ENCODE measurements at places on chromosomes 5 and 9.

- DNase-seq, result no peak
Measured at GRCh38 chr5:179257176-179257682, 88.0 kb downstream of the ADAMTS2 start.

GRCh38 chr5:67063055-67063454, 133.5 kb downstream of the CD180 start:
- no peak for DNase-seq

GRCh38 chr5:5751498-5751897, 329.0 kb downstream of the ICE1 start:
- no peak for DNase-seq

DNA sequence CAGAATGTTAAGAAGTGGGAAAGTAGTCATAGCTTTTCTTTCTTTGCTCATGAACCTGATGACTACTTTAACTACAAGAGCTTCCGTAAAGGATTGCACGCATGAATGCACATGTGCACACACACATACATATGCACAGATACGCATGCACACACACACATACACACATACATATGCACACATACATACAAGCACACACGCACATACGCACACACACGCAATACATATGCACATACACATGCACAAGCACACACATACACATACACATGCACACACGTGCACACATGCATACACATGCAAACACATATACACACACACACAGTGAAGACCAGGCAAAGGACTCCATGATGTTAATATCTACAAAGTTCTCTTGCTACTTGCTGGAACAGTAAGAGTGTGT, 22.9 kb downstream of the LSM11 start:
- DNase-seq, result no peak

DNA sequence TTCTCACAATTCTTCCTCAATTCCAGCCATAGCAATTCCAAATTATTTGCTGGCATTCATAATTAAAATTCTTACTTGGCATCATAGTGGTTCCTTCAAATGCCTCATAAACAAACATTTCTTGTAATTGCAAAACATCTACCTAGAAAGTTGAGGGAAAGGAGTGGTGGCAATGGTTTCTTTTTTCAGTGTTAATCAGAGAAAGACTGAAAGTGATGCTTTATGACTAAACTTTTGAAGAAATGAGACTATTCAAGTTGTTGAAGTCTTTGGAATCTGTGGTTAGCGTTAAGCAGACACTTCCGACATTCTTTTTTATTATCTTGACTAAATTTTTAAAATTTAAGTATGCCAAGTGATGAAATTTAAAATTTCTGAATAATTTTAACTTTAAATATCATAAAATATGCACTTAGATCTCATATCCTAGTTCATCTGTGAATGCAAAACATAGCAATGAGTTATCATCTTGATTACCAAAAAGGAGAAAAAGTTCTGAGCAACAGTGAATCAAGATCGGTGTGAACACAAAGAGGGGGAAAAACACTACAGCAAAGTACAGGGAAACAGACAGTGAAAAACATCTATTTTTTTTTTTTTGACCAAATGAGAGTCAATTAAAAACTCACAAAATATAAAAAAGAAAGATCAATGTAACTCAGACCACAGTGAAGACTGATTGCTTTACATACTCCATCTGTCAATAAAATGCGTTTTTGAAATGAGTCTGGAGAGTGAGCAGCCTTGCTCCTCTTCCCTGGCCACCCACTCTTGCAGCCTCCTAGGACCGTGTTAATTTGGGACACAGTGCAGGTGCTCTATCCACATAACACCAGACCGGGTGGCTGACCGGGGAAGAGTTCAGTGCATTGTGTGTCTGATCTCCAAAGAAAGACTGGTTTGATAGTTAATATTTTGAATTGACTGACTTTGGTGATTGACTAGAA, 20.6 kb upstream of the IL7R start:
- no peak for DNase-seq

- DNase-seq, result no peak
Measured at GRCh38 chr9:14311171-14311949, 2.6 kb downstream of the NFIB start.

GRCh38 chr9:81661339-81661738, 28.0 kb downstream of the TLE1 start:
- no peak for DNase-seq

- no peak for DNase-seq
Measured at GRCh38 chr5:132050136-132050535, 10.3 kb upstream of the IL3 start.

- DNase-seq, result no peak
Measured at GRCh38 chr5:79617539-79617938, 5.3 kb downstream of the TENT2 start.

GRCh38 chr5:125536582-125536981, 790.1 kb upstream of the ZNF608 start:
- no peak for DNase-seq

DNA sequence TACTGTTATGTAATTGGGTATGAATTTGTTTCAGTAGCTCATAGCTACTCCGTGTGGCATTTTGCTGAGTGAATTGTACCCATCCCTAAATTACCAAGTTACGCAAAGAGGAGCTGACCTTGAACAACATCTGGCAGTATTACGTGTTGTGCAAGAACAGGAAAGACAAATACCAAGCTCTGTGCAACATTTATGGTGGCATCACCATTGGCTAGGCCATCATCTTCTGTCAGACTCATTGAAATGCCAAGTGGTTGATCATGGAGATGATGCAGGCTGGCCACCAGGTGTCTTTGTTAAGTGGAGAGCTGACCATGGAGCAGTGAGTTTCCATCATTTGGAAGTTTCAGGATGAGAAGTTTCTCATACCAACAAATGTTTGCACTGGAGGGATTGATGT, 15.0 kb downstream of the ZSWIM6 start:
- DNase-seq, result no peak

DNA sequence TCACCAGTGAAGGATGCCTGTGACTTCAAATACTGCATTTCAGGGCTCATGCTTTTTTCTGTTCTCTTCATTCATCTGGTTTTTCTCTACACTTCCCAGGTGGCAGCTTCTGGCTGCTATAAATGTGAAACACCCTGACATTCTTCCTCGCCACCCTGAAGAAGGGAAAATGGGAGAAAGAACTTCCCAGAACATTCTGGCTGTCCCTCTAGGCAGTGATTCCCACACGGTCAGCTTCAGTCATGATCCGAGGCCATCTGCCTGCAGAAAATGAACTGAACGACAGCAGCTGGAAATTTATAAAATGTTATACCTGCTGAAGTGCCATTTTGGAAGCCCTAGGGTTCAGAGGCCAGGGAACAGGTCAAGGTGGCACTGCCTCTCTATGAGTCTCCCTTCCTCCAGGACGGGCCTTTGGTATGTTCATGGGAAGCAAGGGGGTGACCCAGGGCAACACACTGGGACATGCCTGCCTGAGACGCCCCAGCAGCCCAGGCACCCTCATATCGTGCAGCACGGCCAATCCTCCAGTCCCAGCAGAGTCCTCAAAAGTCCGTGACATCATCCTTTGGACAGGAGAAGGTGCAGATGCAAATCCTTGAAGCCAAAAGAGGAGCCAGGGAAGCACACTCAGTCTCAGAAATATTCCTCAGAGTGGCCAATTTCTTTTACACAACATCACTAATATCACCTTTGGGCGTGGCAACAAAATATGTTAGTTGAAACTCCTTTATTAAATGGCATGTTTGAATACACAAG, 107.1 kb downstream of the SEMA5A start:
- DNase-seq, result no peak

- no peak for DNase-seq
Measured at GRCh38 chr9:85511746-85512145, 230.0 kb downstream of the AGTPBP1 start.

- no peak for DNase-seq
Measured at GRCh38 chr9:131728961-131729360, 10.9 kb downstream of the RAPGEF1 start.

DNA sequence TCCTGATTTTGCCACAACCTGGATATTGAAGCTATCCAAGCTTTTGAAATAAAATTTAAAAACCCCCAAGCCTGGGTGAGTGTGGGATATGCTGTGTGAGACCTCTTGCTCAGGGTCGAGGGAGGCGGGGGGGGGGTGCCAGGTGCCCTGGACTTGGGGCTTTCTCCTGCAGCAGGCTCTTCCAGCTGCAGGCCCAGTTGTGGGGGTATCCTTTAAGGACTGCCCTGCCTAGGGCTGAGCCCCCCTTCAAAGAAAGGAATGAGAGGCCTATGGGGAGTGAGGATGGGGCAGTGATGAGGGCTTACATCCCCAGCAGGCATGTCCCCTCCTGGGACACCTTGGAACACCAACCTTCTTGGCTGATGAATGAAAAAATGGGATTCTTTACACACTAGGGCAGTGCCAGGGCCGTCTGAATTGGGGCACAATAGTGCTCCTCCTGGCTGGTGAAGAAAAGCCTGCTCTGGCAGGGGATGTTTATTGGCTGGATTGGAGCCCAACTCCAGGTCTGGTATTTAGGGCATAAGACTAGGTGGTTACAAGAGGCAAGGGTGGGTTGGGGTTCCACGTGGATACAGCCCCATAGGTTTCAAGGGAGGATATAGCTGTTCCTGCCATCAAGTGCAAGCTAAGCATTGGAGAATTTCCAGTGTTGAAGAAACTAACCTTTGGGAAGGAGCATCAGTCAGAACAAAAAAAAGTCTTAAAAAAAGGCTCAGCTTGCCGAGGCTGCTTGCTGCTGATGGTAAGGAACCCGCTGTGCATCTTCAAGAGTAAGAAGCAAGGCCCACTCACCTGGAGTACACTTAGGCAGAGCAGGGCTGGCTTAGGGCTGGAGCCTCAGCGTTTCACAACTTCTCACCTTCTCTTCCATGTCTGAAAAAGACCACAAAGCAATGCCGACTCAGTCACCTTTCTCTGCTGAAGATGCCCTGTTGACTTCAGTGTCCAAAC, 7.0 kb downstream of the HNRNPAB start:
- DNase-seq, result no peak

GRCh38 chr9:130451509-130452388, 7.0 kb downstream of the ASS1 start:
- peak; percentile 68 for DNase-seq

GRCh38 chr5:8491254-8491653, 622.3 kb downstream of the MTRR start:
- DNase-seq, result no peak

- no peak for DNase-seq
Measured at GRCh38 chr9:112194969-112195431, 19.9 kb upstream of the SUSD1 start.

GRCh38 chr9:125494653-125494915, 212.4 kb downstream of the MAPKAP1 start:
- no peak for DNase-seq

- DNase-seq, result no peak
Measured at GRCh38 chr9:16625811-16626210, 244.7 kb downstream of the BNC2 start.

DNA sequence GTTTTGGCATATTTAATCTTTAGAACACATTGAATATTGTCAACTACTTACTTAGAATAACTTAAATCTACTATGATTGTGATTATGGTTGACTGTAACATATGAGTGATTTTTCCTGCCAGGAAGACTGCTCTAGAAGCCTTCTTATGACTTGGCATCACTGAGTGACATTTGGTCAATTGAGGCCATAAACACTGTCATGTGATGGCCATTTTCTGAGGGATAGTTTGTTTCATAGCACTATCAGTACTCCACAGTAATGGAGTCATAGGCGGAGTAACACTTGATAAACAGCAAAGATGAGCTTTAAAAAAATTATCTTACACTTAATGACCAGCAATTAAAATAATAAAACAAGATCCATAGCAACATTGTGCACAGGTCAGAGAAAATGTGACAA, 31.0 kb downstream of the C9orf40 start:
- no peak for DNase-seq

DNA sequence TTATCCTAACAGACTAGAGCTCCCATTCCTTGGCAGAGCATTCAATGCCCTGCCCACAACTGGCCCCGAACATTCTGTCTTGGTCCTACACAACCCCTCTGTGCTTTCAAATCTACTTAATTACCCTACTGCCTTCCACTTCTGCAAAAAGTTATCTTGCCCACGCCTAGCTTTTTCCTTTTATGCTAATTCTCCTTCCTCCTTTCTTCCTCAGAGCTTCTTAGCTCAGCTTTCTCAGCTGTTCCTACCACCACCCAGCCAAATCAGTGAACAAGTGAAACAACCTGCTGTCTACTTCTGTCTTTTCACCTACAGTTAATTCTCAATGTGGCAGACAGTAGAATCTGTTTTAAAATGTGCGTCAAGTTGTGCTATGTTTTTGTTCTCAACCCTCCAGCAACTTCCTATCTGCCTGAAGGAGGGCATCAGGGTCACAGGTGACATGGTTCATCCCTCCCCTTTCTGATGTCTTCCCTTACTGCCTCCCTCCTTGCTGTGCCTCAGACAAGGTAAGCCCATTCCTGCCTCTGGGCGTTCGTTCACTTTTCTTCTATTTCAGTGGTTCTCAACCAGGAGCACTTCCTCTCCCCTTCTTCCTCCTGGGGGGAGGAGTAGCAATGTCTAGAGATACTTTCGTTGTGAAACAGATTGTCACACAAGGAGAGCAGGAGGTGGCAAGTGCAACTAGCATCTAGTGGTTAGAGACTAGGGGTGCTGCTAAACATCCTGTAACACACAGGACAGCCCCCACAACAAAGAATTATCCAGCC, 1.3 kb upstream of the REEP5 start:
- DNase-seq, result no peak

GRCh38 chr5:160188141-160189015, 40.9 kb upstream of the FABP6 start:
- no peak for DNase-seq

- DNase-seq, result no peak
Measured at GRCh38 chr9:17269799-17270198, 135.0 kb downstream of the CNTLN start.

- no peak for DNase-seq
Measured at GRCh38 chr9:126723807-126724172, 81.0 kb upstream of the ZBTB43 start.

DNA sequence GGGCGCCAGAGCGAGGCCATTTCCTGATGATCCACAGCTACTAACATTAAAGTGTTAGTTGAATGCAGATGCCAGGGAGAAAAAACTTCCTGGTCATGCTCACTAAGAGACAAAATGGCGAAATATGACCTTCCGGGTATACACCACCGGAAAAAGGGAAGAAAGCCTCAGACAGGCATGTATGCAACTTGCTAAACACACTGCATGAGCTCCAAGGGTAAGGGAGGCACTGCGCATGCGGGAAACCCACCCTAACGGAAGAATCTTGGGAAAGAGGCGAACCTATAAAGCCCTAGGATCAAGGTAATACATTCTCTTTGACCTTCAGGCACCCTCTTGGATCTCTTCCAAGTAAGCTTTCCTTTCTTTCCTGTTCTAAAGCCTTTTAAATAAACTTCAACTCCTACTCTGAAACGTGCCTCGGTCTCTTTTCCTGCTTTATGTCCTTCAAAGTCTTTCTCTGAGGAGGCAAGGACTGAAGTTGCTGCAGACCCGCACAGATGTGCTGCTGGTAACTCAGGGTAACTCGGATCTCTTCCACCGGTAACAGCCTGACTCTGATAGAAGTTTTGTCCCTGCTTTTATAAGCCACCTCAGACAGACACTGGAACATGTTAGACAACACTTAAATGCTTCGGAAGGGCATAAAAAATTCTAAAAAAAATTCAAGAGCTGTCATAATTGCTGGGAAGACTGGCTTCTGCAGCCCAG, 64.9 kb downstream of the DTWD2 start:
- DNase-seq, result no peak

GRCh38 chr5:147568710-147569406, 59.0 kb upstream of the DPYSL3 start:
- DNase-seq, result no peak
